ENCODE measurements at places on chromosomes 6 and 20.

DNA sequence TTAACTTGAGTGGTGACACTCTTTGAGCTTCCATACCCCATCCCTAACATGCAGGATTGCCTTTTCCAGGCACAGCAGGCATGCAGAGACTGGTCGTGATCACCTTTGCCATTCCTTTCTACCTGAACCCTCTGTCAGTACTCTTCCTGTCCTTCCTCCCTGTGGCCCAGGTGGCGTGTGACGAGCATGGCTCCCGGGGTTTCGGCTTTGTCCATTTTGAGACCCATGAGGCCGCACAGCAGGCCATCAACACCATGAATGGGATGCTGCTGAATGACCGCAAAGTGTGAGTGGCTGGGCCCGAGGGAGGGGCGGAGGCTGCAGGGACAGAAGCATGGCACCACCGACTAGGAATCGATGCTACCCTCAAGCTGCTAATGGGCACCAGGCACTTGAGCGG is 6.7 kb downstream of the PABPC1L start:
- no peak for DNase-seq

DNA sequence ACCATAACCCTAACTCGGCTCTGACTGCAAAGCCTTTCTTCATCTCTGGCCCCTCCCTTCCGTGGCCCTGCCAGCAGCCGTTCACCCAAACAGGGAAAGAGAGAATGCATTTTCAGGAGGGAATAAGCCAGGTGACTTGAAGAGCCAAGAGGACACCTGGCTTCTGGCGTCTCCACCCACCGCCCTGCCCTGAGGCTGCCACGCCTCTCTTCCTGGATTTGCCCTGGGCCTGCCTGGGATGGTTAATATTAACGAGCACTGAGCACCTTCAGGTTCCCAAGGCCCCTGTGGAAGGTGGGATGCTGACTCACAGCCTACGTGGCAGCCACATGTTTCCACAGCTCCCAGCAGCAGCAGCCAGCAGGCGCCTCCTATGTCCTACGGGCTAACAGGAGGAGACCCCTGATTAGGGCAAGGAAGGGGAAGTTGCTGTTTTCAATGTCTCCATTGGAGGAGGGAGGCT is 138.0 kb upstream of the RREB1 start:
- DNase-seq, result no peak

DNA sequence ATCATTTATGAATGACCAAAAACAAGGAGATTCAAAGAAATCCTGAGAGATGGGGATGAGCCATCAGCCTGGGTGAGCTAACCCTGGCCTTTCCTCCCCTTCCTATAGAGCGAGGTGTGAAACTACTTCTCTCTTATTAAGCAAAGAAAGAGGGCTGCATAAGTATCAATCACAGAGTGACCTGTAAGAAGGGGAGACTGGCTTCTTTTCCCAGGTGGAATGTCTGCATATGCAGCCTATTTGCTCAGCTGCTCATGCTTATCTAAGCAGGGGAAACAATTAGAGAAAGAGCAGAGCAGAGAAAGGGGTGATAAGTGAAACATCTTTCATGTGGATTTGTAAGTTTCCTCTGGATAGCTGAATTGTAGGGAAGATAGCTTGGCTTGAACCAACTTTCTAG is 160.0 kb downstream of the PKHD1 start:
- no peak for DNase-seq

GRCh38 chr6:137265561-137266308 is 46.5 kb upstream of the IFNGR1 start:
- no peak for DNase-seq

- no peak for DNase-seq
These were observed 31.1 kb upstream of the SSTR4 start for GRCh38 chr20:23003881-23004460.

GRCh38 chr6:75376347-75377024 is 91.9 kb upstream of the TMEM30A start:
- DNase-seq, result no peak

GRCh38 chr6:149541139-149541538 is 4.7 kb downstream of the PPIL4 start:
- no peak for DNase-seq

GRCh38 chr20:24754691-24755090 is 194.4 kb upstream of the CST7 start:
- DNase-seq, result no peak

DNA sequence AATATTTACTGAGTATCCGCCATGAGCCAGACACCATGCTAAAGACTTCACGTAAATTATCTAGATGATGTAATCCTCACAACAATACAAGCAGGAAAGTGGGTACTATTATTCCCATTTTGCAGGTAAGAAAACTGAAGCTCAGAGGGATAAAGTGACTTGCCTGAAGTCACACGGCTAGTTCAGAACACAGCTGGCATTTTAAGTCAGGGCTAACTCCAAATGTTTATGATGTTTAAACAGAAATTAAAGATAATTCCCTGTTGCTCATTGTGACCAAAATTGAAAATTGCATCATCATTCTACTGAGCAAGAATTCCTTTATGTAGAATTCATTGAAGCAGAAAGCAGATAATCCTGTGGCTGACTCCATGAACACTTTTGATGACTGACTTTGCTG is 71.3 kb upstream of the STXBP5 start:
- DNase-seq, result no peak

DNA sequence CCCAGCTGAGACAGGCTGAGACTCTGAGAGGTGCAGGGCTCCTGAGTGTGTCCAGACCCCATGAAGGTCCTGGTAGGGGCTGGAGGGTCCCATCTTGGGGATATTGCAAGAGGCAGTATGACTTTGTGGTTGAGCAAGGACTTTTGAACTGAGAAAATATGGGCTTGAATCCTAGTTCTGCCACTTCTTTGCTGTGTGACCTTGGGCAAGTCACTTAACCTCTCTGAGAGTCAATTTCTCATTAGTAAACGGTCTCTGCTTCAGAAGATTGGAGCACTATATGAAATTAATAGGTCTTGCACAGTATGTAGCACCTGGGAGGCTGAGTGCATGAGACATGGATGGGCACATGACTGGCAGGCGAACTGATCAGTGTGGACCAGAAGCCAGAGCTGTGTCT is 42.7 kb downstream of the TFEB start:
- DNase-seq, result no peak

- no peak for DNase-seq
These were observed 8.9 kb upstream of the OR2H2 start for GRCh38 chr6:29576056-29576455.

DNA sequence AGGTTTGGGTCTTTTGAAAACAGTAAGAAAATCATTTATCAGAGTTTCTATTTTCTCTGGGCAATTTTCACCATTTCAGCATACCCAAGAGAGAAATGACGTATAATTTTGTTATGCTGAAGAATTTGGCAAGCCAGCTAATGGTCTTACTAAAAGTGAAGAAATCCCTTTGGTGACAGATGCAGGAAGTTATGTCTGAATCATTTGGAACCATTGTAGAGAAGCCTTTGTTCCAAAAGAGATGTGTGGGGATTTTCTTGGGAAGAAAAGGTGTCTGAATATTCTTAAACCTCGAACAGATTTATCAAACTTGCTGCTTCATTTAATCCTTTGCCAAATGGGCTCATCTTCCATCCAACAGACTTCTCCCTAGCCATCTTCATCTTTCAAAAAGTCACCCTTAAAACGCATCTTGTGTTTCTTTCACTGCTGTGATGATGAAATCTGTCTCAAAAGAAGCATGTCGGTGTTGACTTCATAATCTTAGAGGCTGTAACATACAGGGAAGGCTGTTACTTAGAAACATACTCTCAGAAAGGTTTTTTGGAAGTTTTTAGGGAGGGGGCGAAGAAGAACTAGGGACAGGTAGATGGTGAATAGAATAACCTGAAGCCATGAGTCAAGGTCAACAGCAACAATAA is 39.5 kb downstream of the CITED2 start:
- no peak for DNase-seq

- no peak for DNase-seq
These were observed 43.0 kb downstream of the FRK start for GRCh38 chr6:116017546-116018295.

- DNase-seq, result no peak
These were observed 48.5 kb downstream of the FYN start for GRCh38 chr6:111824608-111825337.

- no peak for DNase-seq
These were observed 25.2 kb upstream of the LRRN4 start for GRCh38 chr20:6079016-6079415.

DNA sequence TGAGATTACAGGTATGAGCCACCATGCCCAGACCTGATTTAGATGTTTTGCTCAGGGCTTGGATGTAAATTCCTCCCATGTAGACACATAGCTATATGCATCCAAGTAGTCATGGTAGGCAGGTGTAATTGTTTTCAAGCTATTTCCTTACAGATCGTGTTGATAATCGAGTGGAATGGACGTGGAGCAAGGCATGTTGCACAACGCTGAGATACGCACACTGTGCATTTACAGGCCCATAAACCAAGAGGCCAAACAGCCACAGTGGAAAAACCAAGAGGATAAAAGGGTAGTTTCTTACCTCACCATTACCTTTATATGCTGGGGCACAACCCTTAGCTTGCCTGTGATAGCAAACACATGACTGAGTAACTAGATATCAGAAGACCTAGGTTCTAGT is 51.0 kb upstream of the ADGRF1 start:
- DNase-seq, result no peak

DNA sequence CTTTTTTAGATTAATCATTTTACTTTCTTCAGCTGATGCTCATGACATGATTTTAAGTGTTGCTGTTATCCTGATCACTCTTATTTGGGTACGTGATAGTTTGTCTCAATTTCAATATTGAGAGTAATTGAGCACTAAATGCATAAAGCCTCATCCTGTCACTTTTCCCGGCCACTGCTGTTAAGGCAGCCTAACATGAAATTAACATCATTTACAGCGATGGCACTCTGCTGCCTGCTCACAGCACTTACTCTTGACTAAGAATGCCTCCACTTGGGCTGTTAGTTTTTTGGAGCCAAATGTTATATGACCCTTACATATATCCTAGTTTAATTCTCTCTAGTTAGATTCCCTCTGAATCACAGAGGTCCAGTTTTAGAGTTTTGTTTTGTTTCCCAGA is 107.3 kb downstream of the SLX4IP start:
- no peak for DNase-seq

DNA sequence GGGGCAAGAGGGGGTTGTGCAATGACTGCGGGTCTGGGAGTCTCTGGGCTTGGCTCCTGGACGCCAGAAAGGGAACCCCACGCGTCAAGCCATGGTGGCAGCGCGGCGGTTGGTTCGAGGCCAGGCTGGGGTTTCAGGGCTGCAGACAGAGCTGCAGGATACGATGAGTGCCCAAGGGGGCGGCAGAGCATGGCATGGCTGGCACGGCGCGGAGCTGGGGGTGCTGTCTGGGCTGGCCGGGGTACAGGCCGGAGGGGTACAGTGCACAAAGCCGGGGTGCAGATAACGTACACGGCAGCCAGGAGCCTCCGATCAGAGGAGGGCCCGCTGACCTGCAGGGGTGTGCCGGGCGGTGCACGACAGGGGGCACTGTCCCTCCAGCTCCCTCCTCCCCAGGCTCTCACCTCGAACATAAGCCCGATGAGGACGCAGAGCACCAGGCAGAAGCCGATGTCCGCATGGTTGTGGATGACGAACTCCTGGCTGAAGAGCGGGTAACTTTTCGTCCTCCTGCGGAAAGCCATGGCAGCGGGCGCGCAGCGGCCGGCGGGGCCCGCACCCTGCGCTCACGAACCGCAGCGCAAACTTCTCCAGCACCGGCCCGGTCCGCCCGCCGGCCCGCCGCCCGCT is 353 bp downstream of the TRAM2 start:
- DNase-seq, result no peak

- DNase-seq, result no peak
These were observed 127.6 kb upstream of the BTBD3 start for GRCh38 chr20:11790046-11790445.

DNA sequence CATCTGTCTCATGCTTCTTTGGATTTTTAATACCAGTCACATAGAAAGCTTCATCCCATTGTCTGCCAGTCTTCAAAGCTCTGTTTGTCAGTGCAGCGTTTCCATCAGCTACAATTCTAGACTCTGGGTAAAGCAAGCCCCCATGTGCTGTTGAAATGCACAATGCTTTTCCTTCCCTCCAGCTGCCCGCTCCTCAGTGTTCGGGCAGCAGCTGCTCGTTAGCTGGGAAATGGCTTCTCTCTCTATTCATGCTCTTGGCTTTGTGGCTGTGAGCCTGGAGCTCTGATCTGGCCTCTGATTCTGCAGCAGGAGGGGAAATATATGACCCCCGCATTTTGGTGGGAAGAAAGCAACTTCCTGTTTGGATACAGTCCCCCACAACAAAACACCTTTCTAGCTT is 213.0 kb upstream of the CDYL start:
- no peak for DNase-seq

GRCh38 chr6:161482517-161482858 is 208.6 kb upstream of the AGPAT4 start:
- no peak for DNase-seq

DNA sequence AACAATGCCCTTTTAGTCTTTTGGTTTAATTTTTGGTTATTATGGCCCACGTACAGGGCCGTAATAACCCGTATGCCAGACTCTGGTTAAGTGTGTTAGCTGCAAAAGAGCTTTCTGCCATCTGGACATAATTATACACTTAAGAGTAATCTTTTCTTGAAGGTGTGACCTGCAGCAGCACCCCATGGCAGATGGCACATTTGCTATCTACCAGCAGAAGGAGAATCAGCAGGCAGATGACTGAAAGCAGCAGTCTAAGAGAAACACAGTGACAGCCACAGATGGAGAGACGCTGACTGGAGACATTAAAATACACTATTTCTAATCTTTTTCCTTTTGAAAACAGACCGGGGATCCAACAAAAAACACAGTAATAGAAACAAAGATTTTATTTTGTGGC is 18.7 kb downstream of the ASF1A start:
- DNase-seq, result peak; percentile 14

GRCh38 chr20:64083378-64083803 is 807 bp downstream of the LKAAEAR1 start:
- peak; percentile 54 for DNase-seq

- no peak for DNase-seq
These were observed 47.7 kb downstream of the COL19A1 start for GRCh38 chr6:69914015-69914485.

DNA sequence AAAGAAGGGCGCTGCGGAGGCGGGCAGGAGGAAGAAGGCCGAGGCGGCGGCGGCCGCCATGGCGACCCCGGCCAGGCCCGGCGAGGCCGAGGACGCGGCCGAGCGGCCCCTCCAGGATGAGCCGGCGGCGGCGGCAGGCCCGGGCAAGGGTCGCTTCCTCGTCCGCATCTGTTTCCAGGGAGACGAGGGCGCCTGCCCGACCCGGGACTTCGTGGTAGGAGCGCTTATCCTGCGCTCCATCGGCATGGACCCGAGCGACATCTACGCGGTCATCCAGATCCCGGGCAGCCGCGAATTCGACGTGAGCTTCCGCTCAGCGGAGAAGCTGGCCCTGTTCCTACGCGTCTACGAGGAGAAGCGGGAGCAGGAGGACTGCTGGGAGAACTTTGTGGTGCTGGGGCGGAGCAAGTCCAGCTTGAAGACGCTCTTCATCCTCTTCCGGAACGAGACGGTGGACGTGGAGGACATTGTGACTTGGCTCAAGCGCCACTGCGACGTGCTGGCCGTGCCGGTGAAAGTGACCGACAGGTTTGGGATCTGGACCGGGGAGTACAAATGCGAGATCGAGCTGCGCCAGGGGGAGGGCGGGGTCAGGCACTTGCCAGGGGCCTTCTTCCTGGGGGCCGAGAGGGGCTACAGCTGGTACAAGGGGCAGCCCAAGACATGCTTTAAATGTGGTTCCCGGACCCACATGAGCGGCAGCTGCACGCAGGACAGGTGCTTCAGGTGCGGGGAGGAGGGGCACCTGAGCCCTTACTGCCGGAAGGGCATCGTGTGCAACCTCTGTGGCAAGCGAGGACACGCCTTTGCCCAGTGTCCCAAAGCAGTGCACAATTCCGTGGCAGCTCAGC is 780 bp downstream of the ZCCHC3 start:
- DNase-seq, result peak; percentile 12

GRCh38 chr6:1027795-1028569 is 283.9 kb upstream of the FOXQ1 start:
- no peak for DNase-seq

All from NCI-H1092 (cell line).